ENCODE measurements at places on chromosomes 12 and 14.

- H3K4me1 ChIP-seq = no peaks in the 10 kb centered on the region
- no peaks in the 10 kb centered on the region for H3K36me3 ChIP-seq
- no peak for DNase-seq
- H3K27ac ChIP-seq = no peak overlapping the region
Observed at GRCh38 chr14:72463291-72463866, 430.5 kb downstream of the DPF3 start.

GRCh38 chr12:23099104-23099503 lies 474.1 kb downstream of the ETNK1 start:
- no peak overlapping the region for H3K27ac ChIP-seq
- H3K4me1 ChIP-seq = no peaks in the 10 kb centered on the region
- no peaks in the 10 kb centered on the region for H3K27me3 ChIP-seq
- DNase-seq = no peak
- no peaks in the 10 kb centered on the region for H3K36me3 ChIP-seq

GRCh38 chr14:93319494-93319893 lies 13.3 kb downstream of the BTBD7 start:
- H3K4me3 ChIP-seq = no peak overlapping the region
- peak overlapping the region; percentile 37 for H3K27ac ChIP-seq
- H3K27me3 ChIP-seq = no peaks in the 10 kb centered on the region
- peaks cover 14% of the 10 kb centered on the region for H3K36me3 ChIP-seq
- peaks cover 28% of the 10 kb centered on the region for H3K4me1 ChIP-seq

- H3K4me3 ChIP-seq = no peak overlapping the region
- H3K27me3 ChIP-seq = no peaks in the 10 kb centered on the region
- no peak for DNase-seq
Observed at GRCh38 chr12:57135527-57136326, 7.4 kb downstream of the LRP1 start.

- H3K4me3 ChIP-seq = no peak overlapping the region
- no peaks in the 10 kb centered on the region for H3K27me3 ChIP-seq
- H3K36me3 ChIP-seq = no peaks in the 10 kb centered on the region
- no peak overlapping the region for H3K27ac ChIP-seq
- DNase-seq = no peak
- H3K4me1 ChIP-seq = no peaks in the 10 kb centered on the region
Observed at GRCh38 chr12:108475396-108475795, 39.7 kb upstream of the FICD start.

DNA sequence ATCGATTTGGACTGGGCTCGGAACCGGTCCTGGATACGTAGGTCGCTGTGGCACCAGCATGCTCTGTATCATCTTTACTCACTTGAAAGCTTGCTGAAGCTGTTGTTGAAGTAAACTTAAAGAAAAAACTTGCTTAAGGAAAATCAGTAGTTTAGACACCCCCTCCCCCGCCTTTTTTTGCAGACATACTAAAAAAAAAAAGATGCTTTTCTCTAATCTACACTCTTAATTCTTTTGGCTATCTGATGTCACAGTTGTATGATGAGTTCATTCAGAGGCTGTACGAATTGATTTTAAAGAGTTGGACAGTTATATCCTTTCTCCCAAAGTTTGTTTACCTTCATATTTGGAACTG lies 865 bp downstream of the FRS2 start:
- H3K36me3 ChIP-seq = no peaks in the 10 kb centered on the region
- DNase-seq = no peak
- H3K4me3 ChIP-seq = peak overlapping the region; percentile 96
- H3K27me3 ChIP-seq = no peaks in the 10 kb centered on the region
- H3K27ac ChIP-seq = peak overlapping the region; percentile 66

- H3K4me1 ChIP-seq = no peaks in the 10 kb centered on the region
- H3K36me3 ChIP-seq = no peaks in the 10 kb centered on the region
- no peak for DNase-seq
- H3K27ac ChIP-seq = no peak overlapping the region
Observed at GRCh38 chr14:36204461-36205073, 28.0 kb upstream of the PTCSC3 start.

GRCh38 chr14:60196291-60196690 lies 31.1 kb upstream of the DHRS7 start:
- no peaks in the 10 kb centered on the region for H3K27me3 ChIP-seq
- H3K36me3 ChIP-seq = no peaks in the 10 kb centered on the region
- H3K4me1 ChIP-seq = no peaks in the 10 kb centered on the region
- H3K27ac ChIP-seq = no peak overlapping the region
- DNase-seq = no peak

DNA sequence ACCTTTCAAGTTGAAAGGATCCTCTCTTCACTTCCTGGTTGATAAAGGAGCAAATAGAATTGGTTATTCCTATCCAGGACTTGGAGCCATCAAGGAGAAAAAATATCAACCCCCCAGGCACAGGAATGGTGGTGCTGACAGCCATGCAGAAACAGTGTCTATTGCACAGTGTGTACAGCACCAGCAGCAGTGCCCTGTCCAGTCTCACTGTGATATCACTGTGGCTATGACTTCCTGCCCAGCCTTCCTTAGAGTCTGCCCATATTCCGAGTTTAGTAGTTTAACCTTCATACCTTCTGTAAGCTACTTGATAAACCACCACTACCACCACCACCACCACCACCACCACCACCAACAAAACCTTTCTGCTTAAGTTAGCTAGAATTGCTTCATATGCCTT lies 45.1 kb upstream of the FERMT2 start:
- no peaks in the 10 kb centered on the region for H3K4me1 ChIP-seq
- no peak overlapping the region for H3K27ac ChIP-seq
- H3K36me3 ChIP-seq = no peaks in the 10 kb centered on the region
- no peak for DNase-seq
- H3K27me3 ChIP-seq = no peaks in the 10 kb centered on the region
- H3K4me3 ChIP-seq = no peak overlapping the region

GRCh38 chr12:107477947-107478610 lies 207.5 kb upstream of the PWP1 start:
- H3K27ac ChIP-seq = no peak overlapping the region
- H3K4me3 ChIP-seq = no peak overlapping the region
- DNase-seq = no peak
- no peaks in the 10 kb centered on the region for H3K27me3 ChIP-seq
- no peaks in the 10 kb centered on the region for H3K36me3 ChIP-seq
- peaks cover 9% of the 10 kb centered on the region for H3K4me1 ChIP-seq

DNA sequence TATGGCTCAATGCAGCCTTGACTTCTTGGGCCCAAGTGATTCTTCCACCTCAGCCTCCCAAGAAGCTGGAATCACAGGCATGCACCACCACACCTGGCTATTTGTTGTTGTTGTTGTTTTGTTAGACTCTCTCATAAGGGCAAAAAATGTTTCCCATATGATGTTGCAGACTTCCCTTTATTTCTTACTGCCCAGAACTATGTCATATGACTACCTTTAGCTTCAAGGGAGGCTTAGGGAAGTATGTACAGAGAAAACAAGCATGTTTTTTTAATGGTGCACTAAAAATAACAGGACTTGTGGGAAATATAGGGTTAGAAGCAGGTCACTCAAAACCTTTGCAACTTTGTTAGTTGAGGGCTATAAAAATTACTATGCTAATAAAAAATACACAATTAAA lies 4.3 kb upstream of the GPR19 start:
- no peaks in the 10 kb centered on the region for H3K36me3 ChIP-seq
- no peak overlapping the region for H3K4me3 ChIP-seq
- H3K27ac ChIP-seq = no peak overlapping the region
- DNase-seq = no peak

DNA sequence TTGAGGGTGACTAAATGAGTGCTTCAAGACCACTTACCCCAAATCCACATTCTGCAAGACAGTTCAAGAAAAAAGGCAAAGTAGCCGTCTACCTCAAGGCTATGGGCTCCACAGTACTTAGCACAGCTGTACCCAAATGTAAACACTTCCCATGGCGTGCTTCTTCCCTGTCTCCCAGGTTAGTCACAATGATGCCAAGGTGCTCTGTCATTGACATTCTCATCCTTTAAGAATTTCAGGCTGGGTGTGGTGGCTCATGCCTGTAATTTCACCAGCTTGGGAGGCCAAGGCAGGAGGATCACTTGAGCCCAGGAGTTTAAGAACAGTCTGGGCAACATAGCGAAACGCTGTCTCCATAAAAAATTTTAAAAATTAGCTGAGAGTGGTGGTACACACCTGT lies 51.2 kb upstream of the CERS5 start:
- no peaks in the 10 kb centered on the region for H3K27me3 ChIP-seq
- H3K27ac ChIP-seq = peak overlapping the region; percentile 99

- peak; percentile 75 for DNase-seq
- H3K4me1 ChIP-seq = peaks cover 43% of the 10 kb centered on the region
- no peaks in the 10 kb centered on the region for H3K27me3 ChIP-seq
- peak overlapping the region; percentile 96 for H3K27ac ChIP-seq
Observed at GRCh38 chr14:105092171-105093037, 27.2 kb upstream of the GPR132 start.

- no peak overlapping the region for H3K4me3 ChIP-seq
- no peak overlapping the region for H3K27ac ChIP-seq
- peaks cover 11% of the 10 kb centered on the region for H3K4me1 ChIP-seq
- H3K27me3 ChIP-seq = no peaks in the 10 kb centered on the region
Observed at GRCh38 chr14:69055999-69056788, 77.1 kb upstream of the ACTN1 start.

- peaks cover 55% of the 10 kb centered on the region for H3K36me3 ChIP-seq
Observed at GRCh38 chr12:64745980-64746379, 13.2 kb downstream of the GNS start.

- H3K27me3 ChIP-seq = no peaks in the 10 kb centered on the region
- H3K36me3 ChIP-seq = no peaks in the 10 kb centered on the region
- H3K4me3 ChIP-seq = no peak overlapping the region
- no peak overlapping the region for H3K27ac ChIP-seq
- H3K4me1 ChIP-seq = peaks cover 3% of the 10 kb centered on the region
- DNase-seq = no peak
Observed at GRCh38 chr14:63510538-63510937, 32.6 kb downstream of the PPP2R5E start.

DNA sequence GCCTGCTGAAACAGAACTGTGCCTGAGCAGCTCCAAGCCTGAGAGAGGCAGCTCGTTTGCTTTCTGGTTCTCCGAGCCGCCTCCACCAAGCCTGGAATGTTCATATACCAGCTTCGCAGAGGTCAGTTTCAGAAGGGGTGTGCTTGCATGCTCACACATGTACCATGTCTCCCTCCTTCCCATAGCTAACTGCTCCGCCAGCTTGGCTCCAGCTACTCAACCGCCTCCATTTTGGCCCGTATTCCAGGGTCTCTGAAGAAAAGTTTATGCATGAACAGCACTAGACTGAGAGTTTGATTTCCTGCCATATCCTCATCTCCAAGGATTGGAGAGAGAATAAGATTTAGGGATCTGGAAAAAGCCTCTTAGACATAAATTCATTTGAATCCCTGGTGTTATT lies 103.7 kb downstream of the SMOC1 start:
- peaks cover 34% of the 10 kb centered on the region for H3K4me1 ChIP-seq
- H3K27me3 ChIP-seq = no peaks in the 10 kb centered on the region

GRCh38 chr12:118391424-118391823 lies 15.1 kb downstream of the SUDS3 start:
- H3K4me3 ChIP-seq = no peak overlapping the region
- no peak for DNase-seq
- H3K36me3 ChIP-seq = peaks cover 67% of the 10 kb centered on the region
- H3K4me1 ChIP-seq = no peaks in the 10 kb centered on the region
- H3K27ac ChIP-seq = no peak overlapping the region
- no peaks in the 10 kb centered on the region for H3K27me3 ChIP-seq

DNA sequence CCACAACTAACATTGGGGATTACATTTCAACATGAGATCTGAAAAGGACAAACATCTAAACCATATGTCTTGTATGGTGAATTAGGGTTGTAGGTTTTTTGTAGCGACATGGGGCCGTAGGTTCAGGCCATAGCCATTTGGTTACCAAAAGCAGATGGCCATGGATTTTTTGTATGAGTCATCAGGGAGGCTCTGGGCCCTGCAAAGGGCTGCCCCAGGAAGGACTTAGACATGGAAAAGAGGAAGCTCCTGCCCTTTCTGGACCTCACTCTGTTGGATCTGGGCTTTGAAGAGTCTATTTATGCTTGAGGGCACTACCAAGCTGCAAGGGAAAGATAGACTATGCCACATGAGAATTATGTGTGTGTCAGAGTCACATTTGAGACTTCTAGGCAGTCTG lies 89.3 kb upstream of the DHRS4 start:
- DNase-seq = no peak
- no peak overlapping the region for H3K27ac ChIP-seq
- no peaks in the 10 kb centered on the region for H3K4me1 ChIP-seq
- no peak overlapping the region for H3K4me3 ChIP-seq

- no peaks in the 10 kb centered on the region for H3K36me3 ChIP-seq
- no peak overlapping the region for H3K4me3 ChIP-seq
- no peak for DNase-seq
Observed at GRCh38 chr12:119615518-119616475, 22.2 kb downstream of the TMEM233 start.

DNA sequence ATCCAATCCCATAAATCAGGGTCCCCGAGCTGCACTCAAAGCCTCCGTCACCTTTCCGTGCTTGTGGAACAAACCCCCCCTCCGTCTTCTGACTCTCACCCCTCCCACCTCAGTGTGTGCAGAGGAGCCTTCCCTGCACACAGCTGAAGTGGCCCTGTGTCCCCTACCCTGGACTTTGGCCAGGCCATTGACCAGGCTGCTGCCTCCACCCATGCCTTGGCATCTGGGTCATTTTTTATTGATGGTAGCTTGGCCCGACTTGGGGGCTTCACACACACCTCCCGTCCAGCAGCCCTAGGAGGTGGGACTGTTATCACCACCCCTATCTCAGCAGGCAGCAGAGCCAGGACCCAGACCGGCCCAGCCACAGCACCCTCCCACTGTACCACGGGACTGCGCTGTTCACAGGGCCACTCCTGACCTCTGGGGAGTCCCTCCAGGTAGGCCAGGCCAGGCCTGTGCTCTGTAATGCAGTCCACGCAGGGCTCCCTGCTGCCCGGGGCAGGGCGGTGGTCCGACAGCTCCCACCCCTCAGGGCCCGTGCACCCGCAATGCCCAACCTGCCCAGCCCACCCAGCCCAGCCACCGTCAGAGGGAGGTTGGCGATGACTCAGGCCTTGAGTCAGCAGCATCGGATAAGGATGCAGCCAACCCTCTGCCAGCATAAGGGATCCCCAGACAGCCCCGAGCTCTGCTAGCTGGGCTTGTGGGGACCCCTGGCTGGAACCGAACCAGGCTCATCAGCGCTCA lies 9.2 kb upstream of the INF2 start:
- no peaks in the 10 kb centered on the region for H3K36me3 ChIP-seq
- H3K4me3 ChIP-seq = no peak overlapping the region
- H3K27me3 ChIP-seq = no peaks in the 10 kb centered on the region
- peak overlapping the region; percentile 97 for H3K27ac ChIP-seq

GRCh38 chr14:45819107-45819506 lies 566.1 kb upstream of the MIS18BP1 start:
- no peaks in the 10 kb centered on the region for H3K36me3 ChIP-seq
- no peak overlapping the region for H3K27ac ChIP-seq
- H3K4me3 ChIP-seq = no peak overlapping the region
- DNase-seq = no peak

Measured in RWPE2 (cell line).